SJSA1 (cell line): ENCODE measurements at places on chromosomes 4 and X.

GRCh38 chr4:37268319-37268718 is 23.8 kb downstream of the NWD2 start:
- H3K27ac ChIP-seq, result no peak overlapping the region
- no peak overlapping the region for H3K4me3 ChIP-seq
- no peak for DNase-seq
- H3K4me1 ChIP-seq, result no peaks in the 10 kb centered on the region
- H3K36me3 ChIP-seq, result no peaks in the 10 kb centered on the region

DNA sequence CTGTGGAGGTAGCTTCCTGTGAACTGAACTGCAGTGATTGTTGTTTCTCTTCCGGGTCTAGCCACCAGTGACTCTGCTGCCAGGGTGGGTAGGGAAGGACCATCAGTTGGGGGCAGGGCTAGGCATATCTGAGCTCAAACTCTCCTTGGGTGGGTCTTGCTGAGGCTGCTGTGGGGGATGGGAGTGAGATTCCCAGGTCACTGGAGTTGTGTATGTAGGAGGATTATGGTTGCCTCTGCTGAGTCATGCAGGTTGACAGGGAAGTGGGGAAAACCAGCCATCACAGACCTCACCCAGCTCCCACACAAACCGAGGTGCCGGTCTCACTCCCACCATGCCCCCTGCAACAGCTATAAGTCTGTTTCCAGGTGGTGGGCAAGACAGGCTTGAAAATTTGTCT is 1937.8 kb downstream of the PCDH7 start:
- H3K27ac ChIP-seq, result no peak overlapping the region
- no peak for DNase-seq
- no peak overlapping the region for H3K4me3 ChIP-seq
- H3K27me3 ChIP-seq, result no peaks in the 10 kb centered on the region
- no peaks in the 10 kb centered on the region for H3K4me1 ChIP-seq

- no peaks in the 10 kb centered on the region for H3K27me3 ChIP-seq
- H3K27ac ChIP-seq, result peak overlapping the region; percentile 66
- DNase-seq, result no peak
- no peak overlapping the region for H3K4me3 ChIP-seq
These were observed 104.0 kb upstream of the ARHGEF9 start for GRCh38 chrX:63889001-63889400.

- no peaks in the 10 kb centered on the region for H3K36me3 ChIP-seq
- no peak overlapping the region for H3K4me3 ChIP-seq
- peaks cover 44% of the 10 kb centered on the region for H3K4me1 ChIP-seq
These were observed 6.6 kb downstream of the PF4V1 start for GRCh38 chr4:73859614-73860088.

DNA sequence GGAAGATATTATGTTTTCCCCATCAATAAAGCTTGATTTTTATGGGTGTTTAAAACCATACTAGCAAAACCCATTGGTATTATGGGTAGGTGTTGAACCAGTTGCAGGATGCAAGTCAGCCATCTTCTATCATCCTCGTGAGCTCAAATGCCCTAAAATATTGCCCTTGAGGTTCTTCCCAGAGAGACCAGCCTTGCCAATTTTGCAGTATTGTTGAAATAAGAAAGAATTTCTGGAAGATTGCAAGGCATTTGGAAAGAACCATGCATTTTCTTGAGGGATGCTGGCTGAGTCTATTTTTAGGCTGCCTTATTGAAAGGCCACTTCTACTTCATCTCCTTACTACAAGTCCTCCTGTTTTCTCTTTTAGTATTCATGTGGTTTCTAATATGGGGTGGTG is 60.9 kb upstream of the SOD3 start:
- no peak overlapping the region for H3K4me3 ChIP-seq
- H3K27ac ChIP-seq, result no peak overlapping the region
- H3K4me1 ChIP-seq, result no peaks in the 10 kb centered on the region
- no peak for DNase-seq

DNA sequence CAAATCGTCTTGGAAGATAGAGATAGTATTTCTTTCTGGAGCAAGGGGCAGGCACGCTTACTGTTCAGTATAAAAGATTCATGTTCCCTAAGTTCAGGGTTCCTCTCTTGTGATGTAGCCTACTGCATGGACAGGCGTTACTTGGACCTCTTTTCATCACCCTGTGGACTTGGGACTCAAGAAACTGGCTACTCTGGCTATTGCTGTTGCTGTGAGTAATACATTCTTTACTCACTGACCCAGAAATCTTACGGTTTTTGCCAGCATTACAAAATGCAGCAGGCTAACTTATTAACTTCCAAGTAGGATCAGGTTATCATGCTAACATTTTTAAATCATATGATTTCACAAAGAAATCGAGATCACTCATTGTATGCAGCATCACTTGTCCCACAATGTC is 12.8 kb upstream of the GUCY1B1 start:
- no peak for DNase-seq
- H3K27ac ChIP-seq, result no peak overlapping the region
- no peak overlapping the region for H3K4me3 ChIP-seq

GRCh38 chrX:130100180-130100579 is 10.1 kb downstream of the ELF4 start:
- no peaks in the 10 kb centered on the region for H3K27me3 ChIP-seq
- no peak overlapping the region for H3K27ac ChIP-seq
- H3K4me3 ChIP-seq, result no peak overlapping the region
- peaks cover 41% of the 10 kb centered on the region for H3K4me1 ChIP-seq
- DNase-seq, result no peak
- H3K36me3 ChIP-seq, result peaks cover 13% of the 10 kb centered on the region

DNA sequence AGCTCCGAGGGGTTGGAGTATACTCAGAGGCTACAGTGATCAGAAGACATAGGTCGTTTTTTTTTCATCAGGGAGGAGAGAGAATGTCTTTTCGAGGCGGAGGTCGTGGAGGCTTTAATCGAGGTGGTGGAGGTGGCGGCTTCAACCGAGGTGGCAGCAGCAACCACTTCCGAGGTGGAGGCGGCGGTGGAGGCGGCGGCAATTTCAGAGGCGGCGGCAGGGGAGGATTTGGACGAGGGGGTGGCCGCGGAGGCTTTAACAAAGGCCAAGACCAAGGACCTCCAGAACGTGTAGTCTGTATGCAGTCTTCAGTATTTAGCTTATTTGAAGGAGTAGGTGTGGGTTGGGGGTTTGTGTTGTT is 500 bp downstream of the GAR1 start:
- H3K27me3 ChIP-seq, result no peaks in the 10 kb centered on the region
- peak overlapping the region; percentile 55 for H3K4me3 ChIP-seq
- peaks cover 8% of the 10 kb centered on the region for H3K4me1 ChIP-seq
- peak overlapping the region; percentile 58 for H3K27ac ChIP-seq
- no peak for DNase-seq

DNA sequence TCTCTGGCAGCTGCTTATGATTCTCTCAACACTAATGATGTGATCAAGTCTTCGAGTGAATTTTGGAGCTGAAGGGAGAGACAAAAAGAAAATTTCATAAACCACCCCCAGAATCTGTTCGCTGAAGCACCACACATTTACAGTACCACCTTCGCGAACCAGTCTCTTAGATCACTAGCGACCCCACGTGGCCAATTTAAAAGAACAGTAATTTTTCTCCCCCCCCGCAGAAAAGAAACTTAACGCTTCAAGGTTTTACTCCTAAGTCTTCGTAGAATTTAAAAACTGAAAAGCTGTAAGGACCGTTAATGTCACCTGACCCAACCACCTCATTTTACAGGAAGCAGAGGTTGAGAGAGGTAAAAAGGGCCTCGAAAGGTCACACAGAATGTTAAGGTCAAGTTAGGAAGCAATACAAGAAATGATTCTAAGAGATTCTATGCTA is 187.5 kb downstream of the QDPR start:
- peaks cover 24% of the 10 kb centered on the region for H3K4me1 ChIP-seq
- H3K27me3 ChIP-seq, result no peaks in the 10 kb centered on the region
- DNase-seq, result peak; percentile 84
- no peaks in the 10 kb centered on the region for H3K36me3 ChIP-seq
- H3K27ac ChIP-seq, result no peak overlapping the region; the same call in 1 of the 2 replicates

- no peaks in the 10 kb centered on the region for H3K4me1 ChIP-seq
- no peak overlapping the region for H3K4me3 ChIP-seq
- H3K27ac ChIP-seq, result no peak overlapping the region
- H3K27me3 ChIP-seq, result no peaks in the 10 kb centered on the region
- H3K36me3 ChIP-seq, result no peaks in the 10 kb centered on the region
These were observed 817.2 kb downstream of the GLUD2 start for GRCh38 chrX:121864561-121864960.

- no peaks in the 10 kb centered on the region for H3K27me3 ChIP-seq
- DNase-seq, result no peak
- H3K4me3 ChIP-seq, result no peak overlapping the region
These were observed 39.6 kb upstream of the SLC7A3 start for GRCh38 chrX:70970482-70970995.

- H3K27ac ChIP-seq, result no peak overlapping the region
- DNase-seq, result no peak
- no peaks in the 10 kb centered on the region for H3K4me1 ChIP-seq
- no peak overlapping the region for H3K4me3 ChIP-seq
- H3K27me3 ChIP-seq, result no peaks in the 10 kb centered on the region
- H3K36me3 ChIP-seq, result no peaks in the 10 kb centered on the region
These were observed 262.8 kb upstream of the VCX start for GRCh38 chrX:7580127-7580526.

GRCh38 chr4:4704267-4704666 is 155.2 kb upstream of the MSX1 start:
- no peak for DNase-seq
- no peaks in the 10 kb centered on the region; the same call in 1 of the 2 replicates for H3K27me3 ChIP-seq
- H3K27ac ChIP-seq, result no peak overlapping the region
- no peaks in the 10 kb centered on the region for H3K4me1 ChIP-seq
- no peak overlapping the region for H3K4me3 ChIP-seq
- H3K36me3 ChIP-seq, result no peaks in the 10 kb centered on the region

- H3K27me3 ChIP-seq, result no peaks in the 10 kb centered on the region
- no peaks in the 10 kb centered on the region for H3K36me3 ChIP-seq
- H3K27ac ChIP-seq, result no peak overlapping the region
- H3K4me1 ChIP-seq, result no peaks in the 10 kb centered on the region
- H3K4me3 ChIP-seq, result no peak overlapping the region
These were observed 30.7 kb downstream of the MID1IP1 start for GRCh38 chrX:38831949-38832348.
